ENCODE measurements at places on chromosomes 12 and 14.

DNA sequence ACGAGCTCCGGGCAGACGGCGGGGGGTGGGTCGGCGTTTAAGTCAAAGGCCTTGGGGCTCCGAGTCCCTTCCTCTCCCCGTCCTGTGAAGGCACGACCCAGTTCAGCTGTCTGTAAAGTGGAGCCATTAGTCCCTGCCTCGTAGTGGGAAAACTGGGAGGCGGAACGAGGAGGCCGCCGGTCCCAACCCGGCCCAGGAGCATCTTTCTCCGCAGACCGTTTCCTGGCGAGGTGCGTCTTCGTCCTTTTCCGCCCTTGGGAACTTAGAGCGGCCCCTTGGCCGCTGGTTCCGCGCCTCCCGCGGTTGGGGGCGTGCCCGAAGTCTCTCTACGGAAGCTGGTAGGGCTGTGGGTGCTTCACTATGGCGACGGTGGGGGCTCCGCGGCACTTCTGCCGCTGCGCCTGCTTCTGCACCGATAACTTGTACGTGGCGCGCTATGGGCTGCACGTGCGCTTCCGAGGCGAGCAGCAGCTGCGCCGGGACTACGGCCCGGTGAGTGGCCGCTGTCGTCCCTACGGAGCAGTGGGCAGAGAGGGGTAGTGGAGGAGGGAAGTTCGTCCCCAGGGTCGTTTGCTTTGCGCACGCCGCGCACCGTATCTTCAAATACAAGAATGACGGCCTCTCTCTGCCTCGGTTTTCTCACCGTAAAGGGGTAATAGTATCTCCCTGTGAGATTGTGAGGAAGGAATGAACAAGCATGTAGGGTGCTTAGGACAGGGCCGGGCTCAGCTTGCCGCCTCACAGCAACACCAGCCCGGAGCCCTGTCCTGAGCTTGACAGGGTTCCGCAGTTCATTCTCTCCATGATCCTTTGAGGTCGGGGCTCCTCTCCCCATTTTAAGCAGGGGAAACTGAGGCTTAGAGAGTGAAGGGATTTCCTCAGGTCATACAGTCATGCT lies at the start of gene OGFOD2:
TSS of gene OGFOD2 (plus strand) at position 353 of the 898 bp plus-strand sequence. CDS start at position 361, 8 bp downstream.
- peak; percentile 84 for DNase-seq

GRCh38 chr12:54007538-54008259 lies 1.1 kb upstream of the HOXC8 start:
- no peak for DNase-seq

GRCh38 chr12:14252697-14253096 lies 112.8 kb upstream of the ATF7IP start:
- no peak for DNase-seq

DNA sequence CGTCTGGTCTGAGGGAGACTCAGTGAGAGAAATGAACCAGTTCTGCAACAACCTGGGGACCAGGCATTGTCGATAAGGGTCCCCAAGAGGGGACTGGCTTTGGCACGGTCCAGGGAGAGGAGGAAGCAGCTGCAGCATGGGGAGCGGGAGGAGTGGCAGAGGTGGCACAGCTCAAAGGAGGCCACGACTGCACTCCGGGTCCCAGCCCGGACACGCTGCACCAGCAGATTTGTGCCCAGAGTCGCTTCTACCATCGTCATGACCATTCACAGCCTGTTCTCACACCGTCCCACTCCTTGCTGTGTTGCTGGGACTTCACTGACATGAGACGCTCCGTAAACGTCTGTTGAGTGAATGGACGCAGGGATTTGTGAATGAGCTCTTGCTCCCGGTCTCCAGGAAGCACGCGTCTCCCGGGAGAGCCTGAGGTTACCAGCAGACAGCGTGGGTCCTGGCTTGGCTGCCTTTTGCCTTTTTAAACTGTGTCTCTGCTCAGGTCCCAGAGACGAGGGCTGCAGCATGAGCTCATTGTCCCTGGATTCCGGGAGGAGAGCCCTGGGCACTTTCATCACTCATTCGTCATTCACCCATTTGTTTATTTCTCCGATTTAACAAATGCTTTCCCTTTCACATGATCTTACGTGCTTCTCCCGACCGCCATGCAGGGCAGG lies 137.0 kb downstream of the PIWIL1 start:
- DNase-seq, result no peak

DNA sequence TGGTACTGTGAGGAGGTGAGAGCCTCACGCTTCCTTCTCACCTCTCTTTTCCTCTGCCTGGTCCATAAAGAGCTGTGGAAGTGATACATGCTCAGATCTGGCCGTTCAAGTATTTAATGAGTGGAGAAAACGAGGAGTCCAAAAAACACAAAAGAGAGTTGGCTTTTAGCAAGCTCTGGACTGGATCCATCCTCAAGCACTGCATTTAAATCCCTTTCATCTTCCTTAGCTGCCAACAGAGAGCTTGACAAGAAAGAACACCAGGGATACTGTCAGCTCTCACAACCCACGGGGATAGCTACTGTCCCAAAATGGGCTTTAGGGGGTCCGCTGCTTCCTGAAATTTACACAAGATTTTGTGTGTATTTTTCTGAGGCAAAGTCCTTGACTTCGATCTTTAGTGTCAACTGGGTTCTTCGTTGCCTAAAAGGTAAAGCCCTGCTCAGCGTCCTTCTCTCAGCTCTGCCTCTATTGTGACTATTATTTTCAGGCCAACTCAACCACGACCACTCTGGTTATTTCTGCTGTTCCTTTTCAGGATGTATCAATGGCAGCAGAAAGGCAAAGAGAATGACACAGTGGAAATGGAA lies 120.9 kb downstream of the TMTC1 start:
- DNase-seq, result no peak

- DNase-seq, result no peak
Observed at GRCh38 chr14:100297320-100298300, 8.6 kb downstream of the SLC25A29 start.

DNA sequence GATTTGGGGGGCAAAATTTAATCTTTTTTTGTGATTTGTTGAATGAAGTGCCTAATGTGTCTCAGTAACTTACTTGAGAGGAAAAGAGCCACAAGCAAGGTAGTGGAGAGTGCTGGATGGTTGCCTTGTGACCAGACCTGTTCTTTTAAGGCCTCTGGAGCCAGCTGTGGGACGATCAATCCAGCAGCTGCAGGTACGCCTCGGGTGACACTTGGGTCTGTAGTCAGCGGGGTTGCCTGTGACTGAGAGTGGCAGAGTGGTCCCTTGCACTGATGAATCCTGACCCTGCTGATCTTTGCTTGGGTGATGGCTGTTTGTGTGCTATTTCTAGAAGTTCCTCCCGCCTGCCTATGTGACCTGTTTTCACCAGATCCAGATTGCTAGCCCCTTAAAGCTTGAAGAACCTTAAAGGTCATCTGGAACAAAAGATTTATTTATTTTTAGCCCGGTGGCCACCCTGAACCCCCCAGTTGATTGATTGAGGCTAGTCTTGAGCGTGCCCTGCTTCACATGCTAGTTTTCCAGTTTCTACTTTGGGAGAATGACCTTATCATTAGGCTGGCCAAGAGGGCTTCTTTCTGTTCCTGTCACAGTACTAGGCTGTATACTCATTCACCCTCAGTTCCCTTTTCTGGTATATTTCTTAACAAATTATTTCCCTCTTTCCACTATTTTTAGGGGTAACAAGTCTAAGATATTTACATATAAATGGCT lies 23.2 kb downstream of the PRKCH start:
- DNase-seq, result no peak

DNA sequence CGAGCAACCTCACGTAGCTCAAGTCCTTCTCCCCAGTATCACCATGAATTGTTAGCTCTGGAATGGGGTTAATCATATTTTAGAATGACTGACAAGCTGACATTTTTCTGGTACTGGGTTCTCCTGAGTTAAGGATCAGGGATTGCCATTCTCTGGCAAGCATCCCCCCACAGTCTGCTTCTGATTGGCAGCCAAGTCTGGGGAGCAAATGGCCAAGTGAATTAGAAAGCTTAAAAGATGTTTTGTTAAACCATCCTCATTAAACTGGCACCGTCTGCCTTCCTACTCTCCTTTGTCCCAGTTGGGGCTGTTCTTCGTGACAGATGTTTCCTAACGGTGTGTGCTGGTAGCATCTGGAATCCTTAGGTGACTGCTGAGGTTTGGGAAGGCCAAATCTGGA lies 17.2 kb upstream of the CISTR start:
- no peak for DNase-seq

GRCh38 chr14:71541271-71541670 lies 391.0 kb upstream of the RGS6 start:
- DNase-seq, result no peak

DNA sequence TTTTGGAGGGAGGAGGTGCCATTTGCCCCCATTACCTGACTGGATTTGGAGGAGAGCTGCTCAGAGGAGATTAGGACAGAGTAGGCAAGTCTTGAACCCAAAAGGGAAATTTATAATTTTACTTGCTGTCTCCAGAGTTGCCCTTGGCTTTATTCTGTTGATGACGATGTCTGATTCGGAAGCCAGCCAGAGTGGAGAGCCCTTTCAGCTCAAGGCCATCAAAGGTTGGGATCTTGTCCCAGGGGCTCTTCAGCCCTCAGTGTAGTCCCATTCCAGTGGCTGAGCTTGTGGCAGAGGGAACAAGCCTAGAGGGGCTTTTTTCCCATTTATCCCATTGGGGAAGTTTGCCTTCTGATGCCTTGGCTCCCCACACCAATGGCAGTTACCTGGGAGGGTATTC lies 71.8 kb downstream of the HSD17B6 start:
- DNase-seq, result no peak

GRCh38 chr12:8499616-8500015 lies 13.7 kb upstream of the CLEC4D start:
- no peak for DNase-seq

GRCh38 chr12:16437281-16437816 lies 89.9 kb downstream of the MGST1 start:
- no peak for DNase-seq

- no peak for DNase-seq
Observed at GRCh38 chr12:76337583-76337982, 10.6 kb downstream of the BBS10 start.

- no peak for DNase-seq
Observed at GRCh38 chr12:98149691-98150210, 365.6 kb upstream of the TMPO start.

DNA sequence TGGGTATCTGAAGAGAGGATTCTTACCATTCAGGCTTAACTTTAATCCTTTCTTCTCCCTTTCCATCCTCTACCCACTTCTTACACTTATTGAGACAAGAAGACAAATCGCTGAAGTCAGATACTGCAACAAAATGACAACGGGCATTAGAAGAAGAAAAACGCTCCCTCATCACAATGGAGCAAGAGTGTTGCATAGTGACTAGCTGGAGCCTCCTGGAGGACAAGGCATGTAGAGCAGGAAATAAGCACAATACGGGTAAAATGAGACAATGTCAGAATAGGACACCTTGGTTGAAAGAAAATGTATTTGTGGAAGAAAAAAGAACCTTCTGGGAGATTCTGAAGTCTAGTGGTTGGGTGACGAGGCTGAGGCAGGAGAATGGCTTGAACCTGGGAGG lies 501.0 kb downstream of the RERGL start:
- no peak for DNase-seq

DNA sequence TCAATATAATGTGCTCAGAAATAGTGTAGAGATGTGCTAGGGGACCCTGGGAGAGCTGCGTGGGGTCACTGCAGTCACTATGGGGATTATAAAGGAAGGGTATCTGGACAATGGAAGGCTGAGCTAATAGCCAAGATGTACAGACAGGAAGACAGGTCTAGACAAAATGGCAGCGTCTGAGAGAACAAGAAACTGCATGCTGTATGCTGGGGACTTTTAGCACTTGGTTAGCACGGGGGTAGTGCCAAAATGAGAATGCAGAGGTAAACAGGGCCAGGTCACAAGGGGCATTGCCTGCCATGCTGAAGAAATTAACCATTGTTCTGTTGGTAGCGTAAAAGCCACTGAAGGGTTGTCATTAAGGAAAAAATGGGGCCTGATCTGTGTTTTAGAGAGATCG lies 308.2 kb downstream of the EMP1 start:
- no peak for DNase-seq

- no peak for DNase-seq
Observed at GRCh38 chr14:44353805-44354204, 153.3 kb downstream of the FSCB start.

GRCh38 chr12:94686834-94687628 lies 36.7 kb upstream of the TMCC3 start:
- no peak for DNase-seq

DNA sequence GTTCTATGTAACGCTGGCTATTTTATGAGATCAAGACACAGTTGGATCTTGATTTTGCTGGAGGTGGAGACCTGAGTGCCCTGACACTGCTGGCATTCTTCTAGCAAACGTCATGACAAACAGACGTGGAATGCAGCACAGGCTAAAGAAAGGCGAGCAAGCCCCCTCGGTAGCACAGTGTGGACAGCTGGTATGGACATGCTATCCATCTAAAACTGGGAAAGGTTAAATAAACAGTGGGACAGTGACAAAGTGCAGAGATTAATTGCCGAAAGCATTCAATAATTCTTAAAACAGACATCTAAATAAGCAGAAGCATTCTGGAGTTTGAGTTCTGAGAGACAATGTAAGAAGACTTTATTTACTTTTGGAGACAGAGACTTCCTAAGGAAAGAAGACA lies 237.2 kb downstream of the FBXL14 start:
- no peak for DNase-seq

- no peak for DNase-seq
Observed at GRCh38 chr14:62691647-62692489, 353.4 kb downstream of the KCNH5 start.

GRCh38 chr12:62347922-62348650 lies 87.9 kb downstream of the USP15 start:
- DNase-seq, result no peak

GRCh38 chr12:95126736-95127135 lies 53.3 kb upstream of the NR2C1 start:
- no peak for DNase-seq

- DNase-seq, result no peak
Observed at GRCh38 chr12:117863002-117863709, 105.6 kb downstream of the KSR2 start.

DNA sequence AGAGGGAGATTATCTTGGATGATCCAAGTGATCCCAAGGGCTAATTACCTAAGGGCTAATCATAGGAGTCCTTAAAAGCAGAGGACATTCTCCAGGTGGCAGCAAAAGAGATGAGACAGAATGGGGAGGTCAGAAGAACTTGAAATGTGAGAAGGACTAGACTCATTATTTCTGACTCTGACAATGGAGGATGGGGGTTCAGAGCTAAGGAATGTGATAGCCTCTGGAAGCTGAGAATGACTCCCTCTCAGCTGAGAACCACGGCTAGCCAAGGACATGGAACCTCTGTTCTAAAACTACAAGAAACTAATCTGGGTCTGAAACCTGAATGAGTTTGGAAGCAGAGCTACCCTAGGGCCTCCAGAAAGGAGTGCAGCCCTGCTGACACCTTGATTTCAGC lies 35.6 kb upstream of the ANKS1B start:
- DNase-seq, result no peak

DNA sequence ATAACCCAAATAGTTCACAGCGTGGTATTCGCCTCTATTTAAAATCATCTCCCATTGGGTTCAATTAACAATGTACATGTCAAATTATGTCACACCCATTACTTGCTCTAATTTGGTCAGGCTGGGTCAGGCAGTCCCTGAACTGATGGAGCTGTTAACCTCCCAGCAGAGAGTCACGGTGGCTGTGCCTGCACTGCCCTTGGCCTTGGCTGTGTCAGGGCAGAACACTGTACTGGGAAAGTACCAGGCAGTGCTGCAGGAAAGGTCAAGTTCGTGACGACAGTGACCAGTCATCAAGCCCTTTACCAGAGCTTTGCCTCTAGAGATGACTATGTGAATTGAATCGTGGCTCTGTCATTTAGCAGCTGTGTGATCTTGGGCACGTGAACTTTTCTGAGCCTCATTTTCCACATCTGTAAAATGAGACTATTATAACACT lies 100.0 kb downstream of the ARF6 start:
- DNase-seq, result no peak

Measured in stimulated activated CD4-positive, alpha-beta T cell treated with anti-CD3 and anti-CD28 coated beads, TNF-alpha, amount 100 ng/mL, for 4 hours (primary cell).